ENCODE measurements at places on chromosomes 4 and X.
A peak's percentile ranks its signal among the peaks of the same experiment; 100 is the strongest.

GRCh38 chr4:3318561-3319021, 25.8 kb downstream of the RGS12 start:
- no peak for DNase-seq

GRCh38 chr4:174808836-174809235, 20.2 kb downstream of the GLRA3 start:
- DNase-seq: peak; percentile 6

DNA sequence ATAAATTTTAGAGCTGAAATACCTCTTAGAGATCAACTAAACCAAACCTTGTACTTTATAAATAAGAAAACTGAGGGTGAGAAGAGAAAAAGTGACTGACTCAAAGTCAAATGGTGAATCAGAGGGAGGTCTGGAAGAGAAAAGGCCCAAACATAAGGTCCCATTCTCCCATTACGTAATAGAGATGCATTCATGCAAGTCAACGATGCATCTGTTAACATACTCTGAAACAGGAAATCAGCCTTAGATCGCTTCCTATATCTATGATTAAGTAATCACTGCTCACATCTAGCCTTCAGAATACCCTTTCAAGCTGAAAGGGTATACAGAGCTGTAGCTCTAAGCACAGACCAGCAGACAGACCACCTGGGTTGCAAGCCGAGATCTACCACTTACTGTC, 6.5 kb downstream of the RNF150 start:
- no peak for DNase-seq

GRCh38 chr4:106401157-106401556, 32.6 kb upstream of the GIMD1 start:
- DNase-seq: no peak

DNA sequence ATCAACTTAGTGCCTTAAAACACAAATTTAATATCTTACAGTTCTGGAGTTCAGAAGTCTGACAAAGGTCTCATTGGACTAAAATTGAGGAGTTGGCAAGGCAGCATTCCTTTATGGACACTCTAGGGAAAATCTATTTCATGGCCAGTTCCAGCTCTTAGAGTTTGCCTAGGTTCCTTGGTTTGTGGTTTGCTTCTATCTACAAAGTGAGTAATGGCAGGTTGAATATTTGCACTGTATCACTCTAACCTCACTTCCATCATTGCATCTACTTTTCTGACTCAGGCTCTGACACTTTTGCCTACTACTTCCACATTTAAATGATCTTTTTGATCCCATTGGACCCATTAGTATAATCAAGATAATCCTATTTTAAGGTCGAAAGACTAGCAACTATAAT, 64.7 kb upstream of the PCDH10 start:
- DNase-seq: no peak

DNA sequence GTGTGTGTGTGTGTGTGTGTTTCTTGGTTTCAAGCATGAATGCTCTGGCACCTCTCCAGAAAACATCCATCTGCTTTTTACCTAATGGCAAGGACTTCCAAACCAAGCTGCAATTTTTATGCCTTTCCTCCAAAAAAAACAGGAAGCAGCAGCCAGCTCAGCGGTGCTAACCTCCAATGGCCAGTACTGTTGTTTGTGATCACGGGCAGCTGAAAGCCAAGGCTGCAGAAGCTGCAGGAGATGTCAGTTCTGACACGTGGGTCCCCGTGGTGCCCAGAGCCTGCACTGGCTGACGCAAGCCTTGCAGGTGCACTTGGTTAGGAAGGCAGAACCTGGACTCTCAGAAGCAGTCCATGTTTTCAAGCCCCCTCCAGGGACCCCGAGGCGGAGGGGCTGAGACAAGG, 313.6 kb upstream of the DDX53 start:
- peak; percentile 3 for DNase-seq

DNA sequence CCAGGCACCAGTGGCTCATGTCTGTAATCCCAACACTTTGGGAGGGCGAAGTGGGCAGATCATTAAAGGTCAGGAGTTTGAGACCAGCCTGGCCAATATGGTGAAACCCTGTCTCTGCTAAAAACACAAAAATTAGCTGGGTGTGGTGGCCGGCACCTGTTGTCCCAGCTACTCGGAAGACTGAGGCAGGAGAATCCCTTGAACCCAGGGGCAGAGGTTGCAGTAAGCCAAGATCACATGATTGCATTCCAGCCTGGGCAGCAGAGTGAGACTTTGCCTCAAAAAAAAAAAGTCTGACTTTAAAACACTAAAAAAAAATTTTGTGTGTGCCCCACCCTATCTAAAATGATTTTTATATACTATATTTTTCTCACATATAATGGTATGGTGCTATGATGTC, 26.2 kb upstream of the TMEM192 start:
- no peak for DNase-seq

GRCh38 chrX:121000589-121000988, 15.0 kb upstream of the CT47A1 start:
- DNase-seq: peak; percentile 55

- DNase-seq: no peak
These were observed 587.7 kb upstream of the PITX2 start for GRCh38 chr4:111210595-111210994.

- peak; percentile 72 for DNase-seq
These were observed 6.6 kb downstream of the LANCL3 start for GRCh38 chrX:37578045-37578444.

GRCh38 chr4:89712141-89712540, 124.8 kb downstream of the SNCA start:
- no peak for DNase-seq

DNA sequence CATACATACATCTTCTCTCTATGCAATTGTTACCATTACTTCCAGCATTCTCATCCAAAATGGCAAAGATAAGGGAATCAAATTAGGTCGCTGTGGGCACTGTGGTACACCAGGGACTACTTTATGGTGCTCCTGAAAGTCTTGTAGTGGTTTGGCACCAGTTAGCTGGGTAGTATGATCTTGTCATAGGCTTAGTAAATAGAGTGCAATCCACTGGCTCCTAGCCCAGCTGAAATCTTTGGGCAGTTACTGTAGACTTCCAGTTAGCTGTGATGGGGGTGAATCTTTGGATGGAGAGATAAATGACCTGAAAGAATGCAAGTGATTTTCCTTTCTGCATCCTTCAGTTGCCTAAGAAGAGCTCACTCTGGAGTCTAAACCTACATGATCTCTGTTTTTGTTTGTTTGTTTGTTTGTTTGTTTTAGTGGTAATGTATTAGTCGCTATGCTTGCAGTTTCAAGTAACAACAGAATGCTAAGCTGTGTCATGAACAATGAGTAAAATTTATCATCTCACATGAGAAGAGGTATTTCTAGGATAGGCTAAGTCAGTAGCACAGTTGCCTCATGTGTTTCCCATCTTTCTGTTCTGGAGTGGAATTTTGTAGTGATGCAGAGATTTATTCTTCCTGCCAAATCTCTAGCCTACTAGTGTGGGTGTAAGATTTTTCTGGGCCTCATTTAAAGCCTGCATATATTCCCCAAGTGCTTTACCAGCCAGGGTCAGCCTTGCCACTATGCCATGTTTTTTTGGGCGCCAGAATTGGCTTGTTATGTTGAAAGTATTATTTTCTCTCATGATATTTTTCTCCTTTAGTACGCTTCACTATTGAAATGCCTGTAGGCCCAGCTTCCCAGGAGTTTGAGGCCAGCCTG, 24.2 kb downstream of the HERC3 start:
- peak; percentile 80 for DNase-seq

GRCh38 chr4:52551487-52551886, 107.6 kb downstream of the USP46 start:
- DNase-seq: no peak

DNA sequence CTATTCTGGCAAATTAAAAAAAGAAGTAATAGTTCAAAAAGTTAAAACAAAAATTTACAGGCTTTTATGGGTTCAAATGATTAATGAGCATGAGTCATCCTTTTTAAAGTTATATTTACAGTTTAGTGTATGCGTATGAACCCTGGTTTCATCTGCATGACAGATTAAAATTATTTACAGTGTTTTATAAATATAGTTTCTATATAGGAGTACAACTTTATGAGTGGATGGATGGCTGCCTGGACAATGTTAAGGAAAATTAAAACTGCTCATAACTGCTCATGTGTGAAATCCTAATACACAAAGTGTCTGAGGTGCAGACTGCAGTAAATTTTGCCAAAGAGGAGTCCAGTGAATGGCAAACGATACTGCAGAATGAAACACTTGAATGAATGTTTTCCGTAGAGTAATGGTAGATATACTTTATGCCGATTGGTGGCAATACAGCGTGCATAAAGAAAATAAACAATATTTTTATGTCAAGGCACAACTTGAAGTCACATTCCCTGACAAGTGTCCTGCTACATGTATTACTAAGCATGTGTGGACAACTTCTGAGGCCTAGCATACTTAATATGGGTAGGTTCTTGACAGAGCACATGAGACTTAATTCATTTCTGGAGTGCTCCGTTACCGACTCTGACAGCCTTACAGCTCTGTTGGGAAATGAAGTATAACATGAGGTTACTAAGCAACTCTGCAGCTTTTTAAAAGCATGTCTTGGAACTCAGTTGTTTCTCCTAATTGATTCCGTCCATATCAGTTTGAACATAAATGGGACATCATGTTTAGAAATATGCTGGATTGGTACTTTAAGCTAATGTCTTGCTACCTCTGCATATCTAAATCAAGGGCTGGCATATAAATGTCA, 985.6 kb upstream of the PCDH7 start:
- no peak for DNase-seq

DNA sequence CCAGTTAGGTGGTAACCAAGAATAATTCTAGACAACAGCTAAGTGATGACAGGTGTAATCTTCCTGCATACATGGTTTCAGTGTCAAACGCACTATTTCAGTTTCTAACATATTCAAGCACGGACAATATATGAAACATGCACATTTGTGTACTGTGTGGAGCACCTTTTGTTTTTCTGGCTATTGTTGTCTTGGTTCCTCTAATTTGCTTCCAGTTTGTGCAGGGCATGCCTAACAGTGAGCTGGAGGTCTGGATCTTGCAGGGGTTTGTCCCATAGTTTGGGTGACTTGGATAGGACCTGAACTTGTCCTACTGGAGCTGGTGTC, 70.5 kb upstream of the TBC1D9 start:
- no peak for DNase-seq

- DNase-seq: no peak
These were observed 45.9 kb upstream of the ZNF827 start for GRCh38 chr4:145984563-145984962.

DNA sequence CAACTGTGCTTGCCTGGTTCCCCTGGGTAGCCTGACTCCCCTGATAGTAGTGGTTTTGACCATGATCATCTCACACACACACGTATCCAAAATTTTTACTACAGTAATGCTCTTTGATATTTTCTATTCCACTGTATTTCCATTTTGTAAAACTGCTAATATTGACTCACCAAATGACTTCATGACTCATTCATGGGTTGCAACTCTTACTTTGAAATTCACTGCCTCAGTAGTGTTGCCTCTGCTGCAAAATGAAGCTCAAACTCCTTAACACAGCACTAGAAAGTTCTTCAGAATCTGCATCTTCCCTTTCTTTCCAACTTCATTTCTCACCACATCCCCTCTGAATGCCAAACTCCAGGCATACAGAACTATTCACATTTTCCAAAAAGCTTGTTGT, 20.3 kb downstream of the QRFPR start:
- peak; percentile 61 for DNase-seq

DNA sequence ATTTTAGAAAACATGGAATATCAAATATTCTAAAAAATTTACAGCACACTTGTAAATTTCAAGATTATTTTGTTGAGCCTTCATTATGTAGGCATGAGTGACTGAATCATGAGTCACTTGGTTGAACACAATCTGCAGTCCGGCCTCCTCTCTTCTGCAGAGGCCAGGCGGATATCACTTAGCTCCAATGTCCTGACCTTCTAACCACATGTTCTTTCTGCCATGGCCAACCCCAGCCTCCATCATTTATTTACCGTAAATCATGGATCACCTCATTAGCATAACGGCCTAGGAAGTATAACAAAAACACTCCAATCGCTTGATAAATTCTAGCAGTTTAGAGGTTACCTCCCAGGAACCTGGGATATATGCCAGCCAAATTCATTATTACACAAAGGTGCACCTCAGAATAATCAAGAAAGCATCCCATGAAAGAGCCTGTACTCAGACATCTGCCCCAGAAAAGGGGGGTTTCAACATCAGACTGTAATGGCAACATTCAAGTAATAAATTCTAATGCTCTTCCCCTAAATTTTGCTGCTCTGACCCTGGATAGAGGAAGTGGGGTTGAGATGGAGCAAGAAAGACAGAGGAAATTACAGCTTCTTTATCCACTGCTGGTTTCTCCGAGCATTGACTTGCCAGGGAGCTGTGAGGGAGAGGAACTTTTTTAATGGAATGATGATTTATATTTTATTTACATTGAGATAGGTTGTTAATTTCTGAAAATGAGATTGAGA, 2153.6 kb upstream of the AGA start:
- peak; percentile 64 for DNase-seq

- DNase-seq: no peak
These were observed 102.5 kb downstream of the PTTG2 start for GRCh38 chr4:38062776-38063097.

- no peak for DNase-seq
These were observed 133.0 kb upstream of the NALF2 start for GRCh38 chrX:69371159-69371558.

DNA sequence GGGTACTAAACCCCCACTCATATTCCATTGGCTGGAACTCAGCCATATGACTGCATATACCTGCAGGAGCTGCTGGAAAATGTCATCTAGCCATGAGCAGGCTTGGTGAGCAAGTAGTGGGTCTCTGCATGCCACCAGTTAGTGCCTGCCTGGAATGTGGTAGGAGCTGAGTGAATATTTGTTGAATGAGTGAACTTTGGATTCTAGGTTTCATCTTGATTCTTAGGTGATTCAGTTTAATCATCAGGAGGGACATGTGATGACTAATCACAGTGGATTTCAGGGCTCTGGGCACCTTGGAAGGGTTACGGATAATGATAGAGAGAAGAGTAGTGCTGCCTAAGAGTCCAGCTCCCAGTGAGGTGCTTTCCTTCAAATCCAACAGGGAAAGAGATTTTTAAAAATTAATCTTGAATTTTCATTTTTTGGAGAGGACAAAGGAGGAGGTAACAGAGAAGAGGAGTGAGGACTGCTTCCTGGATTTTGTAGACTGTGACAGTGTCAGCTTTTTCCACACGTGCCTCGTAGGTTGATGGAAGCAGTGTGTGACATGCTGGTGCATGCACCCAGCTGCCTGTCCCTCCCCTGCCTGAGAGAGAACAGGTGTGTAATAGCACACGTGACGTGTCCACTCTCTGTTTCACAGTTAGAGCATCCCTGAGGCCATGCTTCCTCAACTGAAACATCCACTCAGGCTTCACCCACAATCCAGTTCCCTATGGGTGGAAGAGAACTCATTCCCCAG, 30.4 kb downstream of the NHS start:
- peak; percentile 88 for DNase-seq

DNA sequence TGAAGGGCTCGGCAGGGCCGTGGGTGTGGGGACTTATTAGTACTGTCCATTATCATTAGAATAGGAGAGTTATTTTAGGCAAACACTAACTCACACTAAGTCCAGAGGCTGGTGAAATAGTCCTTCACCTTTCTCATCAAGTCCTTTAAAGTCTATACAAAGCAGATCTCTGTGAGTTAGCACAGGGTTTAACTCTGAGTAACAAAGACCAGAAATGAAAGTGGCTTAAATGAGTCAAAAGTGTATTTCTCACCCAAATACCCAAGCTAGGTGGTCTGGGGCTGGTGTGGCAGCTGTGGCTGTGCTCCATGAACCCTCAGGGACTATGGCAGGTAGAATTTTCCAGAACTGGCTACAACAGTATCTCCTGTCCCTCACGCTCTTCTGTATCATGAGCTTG, 263.2 kb downstream of the BCOR start:
- DNase-seq: no peak
